Pancreas (tissue), 10 donors: ENCODE measurements at places on chromosomes 7 and 10. TPM values are rescaled to one million over a fixed set of nuclear protein-coding genes. Genes with fewer than 3 reads are reported as not detected.

GRCh38 chr7:68542831-68543230, 1055.4 kb upstream of the AUTS2 start:
- H3K4me1 ChIP-seq, result no peaks in the 10 kb centered on the region
- H3K36me3 ChIP-seq, result no peaks in the 10 kb centered on the region
- H3K27me3 ChIP-seq, result no peaks in the 10 kb centered on the region
- no peak overlapping the region for H3K4me3 ChIP-seq
- no peak overlapping the region for H3K27ac ChIP-seq
- no peak for DNase-seq

- H3K27me3 ChIP-seq, result no peaks in the 10 kb centered on the region
- H3K27ac ChIP-seq, result no peak overlapping the region
- H3K4me3 ChIP-seq, result no peak overlapping the region
- DNase-seq, result no peak
- H3K36me3 ChIP-seq, result no peaks in the 10 kb centered on the region
Observed at GRCh38 chr10:7300384-7300971, 110.4 kb downstream of the SFMBT2 start.

GRCh38 chr7:29243910-29244655, 49.5 kb downstream of the CHN2 start:
- no peak overlapping the region for H3K27ac ChIP-seq
- no peak for DNase-seq
- H3K4me1 ChIP-seq, result peaks cover 10% of the 10 kb centered on the region
- no peaks in the 10 kb centered on the region for H3K36me3 ChIP-seq
- no peak overlapping the region for H3K4me3 ChIP-seq
- H3K27me3 ChIP-seq, result no peaks in the 10 kb centered on the region

The TRIM24 gene
- 12.4 TPM for total RNA-seq

DNA sequence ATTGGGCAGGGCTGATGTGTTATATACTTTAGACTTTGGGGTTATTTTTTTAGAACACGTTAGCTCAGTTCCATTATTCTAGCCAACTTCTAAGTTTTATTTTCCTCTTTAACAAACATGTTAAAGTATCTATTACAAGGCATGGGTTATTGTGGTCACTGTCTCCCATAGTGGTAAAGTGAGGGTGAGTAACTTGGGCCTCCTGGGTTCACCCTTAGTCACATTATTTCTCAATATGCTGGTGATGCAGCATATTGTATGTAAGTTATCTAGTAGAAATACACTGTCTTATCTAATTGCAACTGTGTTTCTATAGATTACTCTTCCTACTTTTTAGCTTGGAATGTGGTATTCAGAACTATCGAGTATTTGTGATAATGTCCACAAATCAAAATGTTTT, 65.9 kb downstream of the BBS9 start:
- DNase-seq, result no peak
- no peaks in the 10 kb centered on the region for H3K4me1 ChIP-seq
- H3K4me3 ChIP-seq, result no peak overlapping the region
- H3K27ac ChIP-seq, result no peak overlapping the region
- no peaks in the 10 kb centered on the region for H3K27me3 ChIP-seq

The CFAP43 gene
- 0.60 TPM for total RNA-seq

- no peaks in the 10 kb centered on the region for H3K27me3 ChIP-seq
- no peak overlapping the region for H3K27ac ChIP-seq
- no peaks in the 10 kb centered on the region for H3K4me1 ChIP-seq
Observed at GRCh38 chr7:126450269-126450671, 802.5 kb downstream of the GRM8 start.

The ASB4 gene
- total RNA-seq, result 0.16 TPM

DNA sequence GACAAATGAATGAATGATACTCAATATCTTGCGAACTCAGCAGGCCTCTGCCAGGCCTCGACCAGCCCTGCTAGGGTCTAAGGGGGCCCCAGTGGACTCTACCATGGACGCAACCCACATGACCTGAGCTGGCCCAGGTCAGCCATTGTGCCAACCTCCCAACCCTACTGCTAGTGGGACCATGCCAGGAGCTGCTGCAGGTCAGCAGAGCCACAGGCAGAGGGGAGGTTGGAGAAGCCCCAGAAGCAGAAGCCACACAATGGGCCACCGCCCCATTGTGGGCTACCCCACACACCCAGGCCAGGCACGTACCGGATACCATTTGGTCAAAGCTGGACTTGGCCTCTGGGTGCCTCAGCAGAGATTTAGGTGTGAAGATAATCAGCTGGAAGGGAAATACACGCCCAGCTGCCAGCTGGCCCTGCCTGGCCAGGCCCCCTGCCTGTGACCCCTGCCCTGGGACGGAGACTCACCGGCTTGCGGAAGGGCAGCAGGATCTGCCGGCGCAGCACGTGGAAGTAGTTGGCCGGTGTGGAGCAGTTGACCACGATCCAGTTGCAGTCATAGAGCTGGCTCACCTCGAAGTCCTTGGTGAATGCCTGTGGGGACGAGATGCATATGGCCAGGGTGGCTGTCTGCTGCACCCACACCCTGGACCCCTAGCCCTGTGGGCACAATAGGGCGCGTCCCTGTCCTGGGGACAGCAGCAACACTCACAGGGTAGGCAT, 24.5 kb downstream of the OGDHL start:
- H3K36me3 ChIP-seq, result no peaks in the 10 kb centered on the region
- H3K4me1 ChIP-seq, result no peaks in the 10 kb centered on the region
- peak; percentile 39 for DNase-seq
- no peaks in the 10 kb centered on the region for H3K27me3 ChIP-seq
- no peak overlapping the region for H3K4me3 ChIP-seq

The BTBD16 gene
- total RNA-seq, result not detected

The WDR86 gene
- total RNA-seq, result 1.7 TPM

The GIMAP1 gene
- 0.69 TPM for total RNA-seq

DNA sequence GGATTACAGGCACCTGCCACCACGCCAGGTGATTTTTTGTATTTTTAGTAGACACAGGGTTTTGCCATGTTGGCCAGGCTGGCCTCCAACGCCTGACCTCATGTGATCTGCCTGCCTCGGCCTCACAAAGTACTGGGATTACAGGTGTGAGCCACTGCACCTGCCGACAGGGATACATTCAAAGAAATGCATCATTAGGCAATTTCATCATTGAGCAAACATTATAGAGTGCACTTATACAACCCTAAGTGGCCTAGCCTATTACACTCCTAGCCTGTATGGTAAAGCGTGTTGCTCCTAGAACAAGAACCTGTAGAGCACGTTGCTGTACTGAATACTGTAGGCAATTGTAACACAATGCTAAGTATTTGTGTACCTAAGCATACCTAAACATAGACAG, 350.3 kb downstream of the GALNT17 start:
- no peak overlapping the region for H3K27ac ChIP-seq
- no peaks in the 10 kb centered on the region for H3K27me3 ChIP-seq
- H3K4me3 ChIP-seq, result no peak overlapping the region
- no peaks in the 10 kb centered on the region for H3K4me1 ChIP-seq

The AKR1C3 gene
- total RNA-seq, result 27.5 TPM

DNA sequence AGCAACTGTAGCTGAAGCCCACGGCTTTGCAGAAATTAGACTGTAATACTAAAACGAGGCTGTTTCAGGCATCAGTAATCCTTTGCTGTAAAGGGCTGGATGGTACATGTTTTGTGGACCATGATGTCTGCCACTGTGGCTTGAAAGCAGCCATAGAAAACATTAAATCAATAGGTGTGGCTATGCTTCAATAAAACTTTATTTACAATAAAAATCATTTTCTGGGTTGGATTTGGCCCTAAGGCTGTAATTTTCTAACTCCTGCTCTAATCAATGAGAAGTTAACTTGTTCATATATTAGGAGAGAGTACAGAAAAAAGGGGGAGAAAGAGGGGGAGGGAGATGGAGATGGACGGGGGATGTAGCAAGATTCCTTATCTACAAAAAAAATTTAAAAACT, 183.4 kb downstream of the PIP4K2A start:
- no peak overlapping the region for H3K27ac ChIP-seq
- H3K36me3 ChIP-seq, result no peaks in the 10 kb centered on the region
- DNase-seq, result no peak
- no peaks in the 10 kb centered on the region for H3K27me3 ChIP-seq

- H3K4me3 ChIP-seq, result no peak overlapping the region
- peak overlapping the region; percentile 38 for H3K27ac ChIP-seq
- DNase-seq, result no peak
- H3K27me3 ChIP-seq, result no peaks in the 10 kb centered on the region
Observed at GRCh38 chr7:30142710-30143109, 7.9 kb downstream of the MTURN start.

- no peak for DNase-seq
- H3K27ac ChIP-seq, result no peak overlapping the region
- no peaks in the 10 kb centered on the region for H3K36me3 ChIP-seq
- no peak overlapping the region for H3K4me3 ChIP-seq
- H3K27me3 ChIP-seq, result no peaks in the 10 kb centered on the region
Observed at GRCh38 chr7:111096997-111097396, 6.1 kb downstream of the LRRN3 start.

DNA sequence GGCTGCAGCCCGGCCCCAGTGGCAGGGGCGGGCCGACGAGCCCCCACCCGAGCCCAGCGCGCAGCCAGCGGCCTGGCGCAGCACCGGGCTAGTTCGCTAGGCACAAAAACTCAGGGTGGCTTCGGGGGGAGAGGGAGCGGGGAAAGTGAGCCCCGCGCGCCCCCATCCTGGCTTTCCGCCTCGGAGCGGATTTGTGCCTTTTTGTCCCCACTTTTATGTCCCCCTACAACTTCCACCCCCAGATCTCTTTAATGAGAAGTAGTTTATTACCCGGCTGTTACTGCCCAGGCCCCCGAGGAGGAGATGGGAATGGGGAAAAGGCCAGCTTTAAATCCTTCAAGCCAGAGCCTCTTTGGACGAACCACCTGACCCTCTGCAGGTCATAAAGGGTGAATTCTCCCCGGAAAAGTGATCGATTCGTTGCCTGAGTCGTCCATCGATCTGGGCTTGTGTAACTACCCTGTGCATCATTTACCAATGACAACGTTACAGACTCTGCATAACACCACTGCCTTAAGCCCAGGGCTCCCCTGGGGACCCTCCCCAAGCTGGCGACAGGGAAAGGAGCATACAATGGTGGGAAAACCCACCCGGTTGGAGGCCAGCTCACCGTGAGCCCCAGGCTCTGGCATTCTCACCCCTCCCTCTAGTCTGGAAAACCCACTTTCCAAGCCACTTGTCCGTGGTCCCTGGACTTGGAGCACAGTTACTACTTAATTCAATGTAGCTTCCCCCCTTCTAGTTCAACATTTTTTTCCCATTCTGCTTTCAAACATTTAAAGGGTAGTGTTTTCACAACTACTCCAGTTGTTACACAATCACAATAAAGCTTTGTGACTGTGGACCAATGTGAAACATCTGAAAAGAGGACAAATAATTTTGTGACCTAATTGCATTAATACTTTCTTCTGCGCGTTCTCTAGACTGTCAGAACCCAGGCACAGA, 748 bp upstream of the SH3PXD2A start:
- peak overlapping the region; percentile 47 for H3K4me3 ChIP-seq
- H3K27me3 ChIP-seq, result no peaks in the 10 kb centered on the region
- no peak for DNase-seq
- H3K27ac ChIP-seq, result peak overlapping the region; percentile 72
- no peaks in the 10 kb centered on the region for H3K4me1 ChIP-seq

The CALML3 gene
- total RNA-seq, result not detected
